GM23248 (cell line): ENCODE measurements at places on chromosomes 6 and 20. TPM values are rescaled to one million over a fixed set of nuclear protein-coding genes. Genes with fewer than 3 reads are reported as not detected.

ZBTB46 gene
- polyA plus RNA-seq: 0.33 and 0.38 TPM in 2 replicates

KCNK15 gene
- polyA plus RNA-seq: 5.2 and 5.7 TPM in 2 replicates

KHDC1L gene
- polyA plus RNA-seq: not detected in 2 replicates

ADGRG6 gene
- 0.38 and 0.47 TPM in 2 replicates for polyA plus RNA-seq

HLA-B gene
- polyA plus RNA-seq: 186 and 192 TPM in 2 replicates

KCNK16 gene
- not detected in 2 replicates for polyA plus RNA-seq

CTCFL gene
- not detected in 2 replicates for polyA plus RNA-seq

TRIM15 gene
- polyA plus RNA-seq: not detected in 2 replicates

ITPR3 gene
- polyA plus RNA-seq: 4.8 and 4.9 TPM in 2 replicates

CRISP3 gene
- not detected in 2 replicates for polyA plus RNA-seq

OR2J3 gene
- not detected in 2 replicates for polyA plus RNA-seq

CCHCR1 gene
- 10.8 and 13.2 TPM in 2 replicates for polyA plus RNA-seq

CDK19 gene
- polyA plus RNA-seq: 3.3 and 3.4 TPM in 2 replicates

ARMH2 gene
- polyA plus RNA-seq: not detected in 2 replicates

LGSN gene
- polyA plus RNA-seq: not detected in 2 replicates

ABHD16B gene
- not detected in 2 replicates for polyA plus RNA-seq

IP6K3 gene
- polyA plus RNA-seq: 0.08 TPM in 1 of 2 replicates, not detected in the other

FUCA2 gene
- 108 and 111 TPM in 2 replicates for polyA plus RNA-seq

OPRM1 gene
- polyA plus RNA-seq: not detected in 2 replicates

MCM3 gene
- 29.8 and 30.6 TPM in 2 replicates for polyA plus RNA-seq

CYP39A1 gene
- 0.08 and 0.46 TPM in 2 replicates for polyA plus RNA-seq

OR12D3 gene
- polyA plus RNA-seq: not detected in 2 replicates

XKR7 gene
- not detected in 2 replicates for polyA plus RNA-seq

CNR1 gene
- polyA plus RNA-seq: not detected in 2 replicates

TCF21 gene
- 3.8 and 4.0 TPM in 2 replicates for polyA plus RNA-seq

CRNKL1 gene
- polyA plus RNA-seq: 16.6 and 16.9 TPM in 2 replicates

VWA7 gene
- 0.37 and 0.56 TPM in 2 replicates for polyA plus RNA-seq

DBNDD2 gene
- 27.9 and 30.0 TPM in 2 replicates for polyA plus RNA-seq

SNAP25 gene
- 0.09 TPM in 1 of 2 replicates, not detected in the other for polyA plus RNA-seq

GPX5 gene
- not detected in 2 replicates for polyA plus RNA-seq

POPDC3 gene
- polyA plus RNA-seq: 46.1 and 48.6 TPM in 2 replicates

BPIFA2 gene
- polyA plus RNA-seq: not detected in 2 replicates

PRDM13 gene
- not detected in 2 replicates for polyA plus RNA-seq

VIP gene
- 0.20 TPM in 1 of 2 replicates, not detected in the other for polyA plus RNA-seq

CYP24A1 gene
- 0.37 and 0.43 TPM in 2 replicates for polyA plus RNA-seq

MED23 gene
- polyA plus RNA-seq: 15.1 and 16.9 TPM in 2 replicates

CRIP3 gene
- polyA plus RNA-seq: 0.39 TPM in 1 of 2 replicates, not detected in the other

ASIP gene
- polyA plus RNA-seq: not detected in 2 replicates

GPLD1 gene
- polyA plus RNA-seq: 0.09 TPM in 2 replicates

LY6G6F gene
- not detected in 2 replicates for polyA plus RNA-seq

CCM2L gene
- polyA plus RNA-seq: not detected in 2 replicates

F13A1 gene
- not detected in 2 replicates for polyA plus RNA-seq

BPIFA1 gene
- polyA plus RNA-seq: not detected in 2 replicates

DACT2 gene
- not detected in 2 replicates for polyA plus RNA-seq

PTK7 gene
- polyA plus RNA-seq: 110 and 113 TPM in 2 replicates

FOXC1 gene
- 3.3 and 3.5 TPM in 2 replicates for polyA plus RNA-seq
